RWPE1 (cell line): ENCODE measurements at places on chromosomes 5 and 9.

GRCh38 chr5:4662756-4663155 lies 477.4 kb upstream of the ADAMTS16 start:
- DNase-seq = no peak

DNA sequence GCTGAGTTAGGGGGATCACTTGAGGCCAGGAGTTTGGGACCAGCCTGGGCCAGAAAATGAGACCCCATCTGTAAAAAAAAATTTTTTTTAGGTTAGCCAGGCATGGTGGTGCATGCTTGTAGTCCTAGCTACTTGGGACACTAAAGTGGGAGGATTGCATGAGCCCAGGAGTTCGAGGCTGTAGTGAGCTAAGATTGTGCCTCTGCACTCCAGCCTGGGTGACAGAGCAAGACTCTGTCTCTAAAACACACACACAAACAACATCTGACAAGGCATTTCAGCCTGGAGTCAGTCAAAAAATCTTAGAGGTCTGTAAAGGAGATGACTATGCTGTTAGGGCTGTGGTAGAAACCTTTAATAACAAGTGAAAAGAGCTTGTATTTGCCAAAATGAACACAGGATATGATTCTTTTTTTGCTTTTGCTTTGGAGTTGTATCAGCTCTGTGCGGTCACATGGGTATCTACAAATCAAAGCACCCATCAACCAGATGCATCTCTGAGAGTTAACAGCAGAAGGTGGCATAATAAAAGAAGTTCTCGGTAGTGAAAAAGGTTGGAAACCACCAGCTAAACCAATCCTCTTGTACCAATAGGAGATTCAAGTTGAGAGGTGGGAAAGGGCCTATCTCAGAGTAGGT lies 3.6 kb upstream of the PSMD5 start:
- DNase-seq = no peak

- DNase-seq = no peak
Measured at GRCh38 chr5:179327021-179327735, 18.1 kb downstream of the ADAMTS2 start.

DNA sequence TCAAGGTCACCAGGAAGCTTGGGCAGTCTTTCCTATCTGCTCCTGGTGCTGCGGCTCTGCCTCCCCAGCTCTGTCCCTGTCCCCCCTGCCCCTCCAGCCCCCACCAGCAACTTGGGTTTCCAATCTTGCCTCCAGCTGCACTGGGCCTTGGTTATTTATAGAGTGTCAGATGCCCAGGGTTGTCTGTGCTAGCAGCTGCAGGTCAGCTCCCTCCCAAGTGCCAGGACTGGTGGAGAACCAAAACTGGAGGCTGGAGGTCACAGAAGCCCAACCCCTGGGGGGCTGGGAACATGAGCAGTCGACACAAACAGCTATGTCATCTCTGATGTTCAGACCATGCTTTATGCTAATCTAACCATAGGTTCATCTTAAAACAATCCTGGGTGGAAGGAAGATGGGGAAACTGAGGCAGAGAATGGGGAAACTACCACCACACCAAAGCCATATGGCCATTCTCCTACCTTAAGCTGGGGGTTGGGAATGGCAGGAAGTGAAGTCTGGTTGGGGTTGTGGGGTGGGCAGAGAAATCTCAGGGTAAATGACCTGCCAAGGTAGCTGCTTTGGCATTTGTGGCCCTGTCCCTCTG lies 1.7 kb downstream of the TPM2 start:
- DNase-seq = no peak

GRCh38 chr5:1489754-1490153 lies 34.0 kb downstream of the LPCAT1 start:
- DNase-seq = no peak
